ENCODE measurements at places on chromosomes 4 and X.

- no peak for DNase-seq
Observed at GRCh38 chr4:7631288-7632014, 196.7 kb upstream of the PSAPL1 start.

DNA sequence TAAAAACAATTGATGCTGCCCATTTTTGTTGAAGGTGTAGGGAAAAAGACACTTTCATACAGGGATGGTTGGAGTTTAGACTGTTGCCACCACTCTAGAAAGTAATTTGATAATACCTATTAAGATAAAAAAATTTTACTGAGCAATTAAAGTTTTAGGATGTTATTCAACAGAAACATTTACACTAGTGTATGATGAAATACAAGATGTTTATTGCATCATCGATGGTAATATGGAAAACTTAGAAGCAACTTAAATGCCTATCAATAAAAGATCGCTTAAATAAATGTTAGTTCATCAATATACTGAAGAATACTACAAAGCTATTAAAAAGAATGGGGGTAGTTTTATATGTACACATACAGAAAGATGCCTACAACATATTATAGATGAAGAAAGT lies 9.2 kb upstream of the VSIG4 start:
- no peak for DNase-seq

DNA sequence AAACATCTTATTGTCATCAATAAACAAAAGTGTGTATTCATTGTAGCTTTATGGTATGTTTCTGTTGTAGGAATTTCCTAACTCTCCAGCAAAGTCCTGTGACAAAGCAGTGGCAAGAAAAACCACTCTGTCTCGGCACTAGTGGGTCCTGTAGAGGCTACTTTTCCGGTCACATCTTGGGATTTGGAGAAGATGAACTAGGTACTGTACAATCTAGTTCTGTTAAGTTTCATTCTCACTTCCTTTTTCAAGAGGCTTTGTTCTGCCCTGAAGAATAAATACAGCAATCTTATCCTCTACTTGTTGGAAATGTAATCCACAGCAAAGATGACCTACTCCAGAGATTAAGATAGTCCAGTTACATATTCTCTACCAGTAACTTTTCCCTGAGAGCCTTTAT lies 69.3 kb downstream of the HHIP start:
- no peak for DNase-seq

DNA sequence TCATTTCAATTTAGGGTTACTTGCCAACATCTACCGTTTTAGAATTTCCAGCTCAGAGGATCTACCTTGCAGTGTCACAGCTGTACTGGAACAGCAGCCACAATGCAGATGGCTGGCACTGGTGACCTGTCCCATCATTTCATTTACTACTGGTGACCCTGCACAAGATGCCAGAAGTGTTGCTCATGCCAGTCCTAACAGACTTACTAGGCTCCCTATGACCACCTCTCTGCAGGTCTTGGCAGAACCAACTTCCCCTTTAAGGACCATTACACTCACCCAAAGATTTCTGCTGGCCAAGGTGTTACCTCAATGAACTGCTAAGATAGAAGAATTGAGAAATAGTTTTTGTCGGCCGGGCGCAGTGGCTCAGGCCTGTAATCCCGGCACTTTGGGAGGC lies 106.9 kb downstream of the C4orf51 start:
- no peak for DNase-seq

- no peak for DNase-seq
Observed at GRCh38 chr4:17094159-17094875, 195.9 kb upstream of the LDB2 start.

DNA sequence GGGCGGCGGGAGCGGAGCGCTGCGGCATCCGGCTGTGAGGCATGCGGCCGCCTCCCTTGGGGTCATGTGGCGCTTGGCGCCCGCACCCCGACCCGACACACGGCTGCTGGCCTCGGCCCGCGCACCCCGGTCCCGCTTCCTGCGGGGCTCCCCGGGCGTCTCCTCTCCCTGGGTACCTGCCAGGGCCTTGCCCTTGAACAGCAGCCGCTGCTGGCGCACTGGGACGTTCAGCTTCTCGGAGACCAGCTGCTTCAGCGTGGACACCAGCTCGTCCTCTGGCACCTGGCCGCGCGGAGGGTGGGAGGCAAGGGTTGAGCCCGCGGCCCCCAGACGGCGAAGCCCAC lies 391 bp downstream of the UBL4A start:
- peak; percentile 34 for DNase-seq

DNA sequence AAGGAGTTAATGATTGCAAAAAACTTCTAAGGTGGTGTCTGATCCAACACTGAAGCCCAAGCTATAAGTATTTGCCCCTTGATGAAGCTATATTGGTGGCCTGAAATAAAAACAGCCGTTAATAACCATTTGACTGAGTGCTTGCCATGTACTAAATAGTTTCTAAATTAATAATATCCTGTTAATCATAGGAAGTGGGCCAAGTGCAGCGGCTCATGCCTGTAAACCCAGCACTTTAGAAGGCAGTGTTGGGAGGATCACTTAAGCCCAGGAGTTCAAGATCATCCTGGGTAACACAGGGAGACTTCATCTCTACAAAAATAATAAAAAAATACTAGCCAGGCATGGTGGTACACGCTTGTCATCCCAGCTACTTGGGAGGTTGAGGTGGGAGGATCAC lies 8.3 kb downstream of the NDP start:
- no peak for DNase-seq

GRCh38 chrX:100662796-100663195 lies 18.8 kb downstream of the SRPX2 start:
- no peak for DNase-seq

DNA sequence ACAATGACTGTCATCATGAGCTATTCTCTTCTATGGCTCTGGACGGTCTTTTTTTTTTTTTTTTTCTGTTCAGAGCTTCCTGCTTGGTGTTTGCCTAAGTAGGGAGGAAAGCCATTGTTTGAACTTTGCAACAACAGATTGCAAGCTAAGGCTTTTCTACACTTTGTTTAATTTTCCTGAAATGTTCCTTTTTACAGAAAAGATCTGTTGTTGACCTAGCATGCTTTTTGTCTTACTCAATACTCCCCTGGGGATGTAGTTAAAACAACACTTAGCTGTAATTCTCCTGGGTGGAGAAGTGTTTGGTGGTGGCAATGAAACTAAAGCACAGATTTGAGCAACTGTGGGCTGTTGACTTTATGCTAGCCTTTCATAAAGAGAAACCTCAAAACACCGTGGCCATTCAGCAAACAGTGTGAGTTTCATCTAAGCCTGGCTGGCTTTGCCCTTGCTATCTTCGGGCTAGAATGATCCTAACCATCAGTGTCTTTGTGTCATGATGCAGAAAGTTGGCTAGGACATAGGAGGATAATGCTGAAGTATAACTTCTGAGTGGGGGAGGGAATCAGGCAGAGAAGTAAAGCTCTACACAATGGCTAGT lies 110.5 kb downstream of the ANXA3 start:
- DNase-seq: peak; percentile 25

- DNase-seq: no peak
Observed at GRCh38 chrX:12548341-12548740, 242.9 kb upstream of the PRPS2 start.

- no peak for DNase-seq
Observed at GRCh38 chrX:136055651-136056221, 70.5 kb downstream of the SLC9A6 start.

GRCh38 chr4:149995134-149995756 lies 83.0 kb upstream of the DCLK2 start:
- no peak for DNase-seq

DNA sequence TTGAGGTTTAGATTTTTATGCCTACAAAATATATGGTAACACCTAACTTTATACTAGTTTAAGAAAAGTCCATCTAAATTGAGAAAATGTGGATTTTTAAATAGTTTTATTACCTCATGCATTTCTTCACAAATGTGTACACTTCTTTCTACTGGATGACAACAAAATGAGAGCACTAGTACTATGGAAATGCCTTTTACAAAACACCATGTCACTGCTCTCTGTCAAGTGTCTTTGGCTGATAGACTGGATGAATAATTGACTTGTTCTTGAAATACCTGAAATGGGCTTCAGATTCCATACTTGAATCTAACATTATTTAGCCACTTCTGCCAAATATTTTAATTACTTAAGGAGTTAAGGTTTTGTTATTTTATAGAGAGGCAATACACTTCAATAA lies 49.5 kb downstream of the AMELX start:
- DNase-seq: no peak

DNA sequence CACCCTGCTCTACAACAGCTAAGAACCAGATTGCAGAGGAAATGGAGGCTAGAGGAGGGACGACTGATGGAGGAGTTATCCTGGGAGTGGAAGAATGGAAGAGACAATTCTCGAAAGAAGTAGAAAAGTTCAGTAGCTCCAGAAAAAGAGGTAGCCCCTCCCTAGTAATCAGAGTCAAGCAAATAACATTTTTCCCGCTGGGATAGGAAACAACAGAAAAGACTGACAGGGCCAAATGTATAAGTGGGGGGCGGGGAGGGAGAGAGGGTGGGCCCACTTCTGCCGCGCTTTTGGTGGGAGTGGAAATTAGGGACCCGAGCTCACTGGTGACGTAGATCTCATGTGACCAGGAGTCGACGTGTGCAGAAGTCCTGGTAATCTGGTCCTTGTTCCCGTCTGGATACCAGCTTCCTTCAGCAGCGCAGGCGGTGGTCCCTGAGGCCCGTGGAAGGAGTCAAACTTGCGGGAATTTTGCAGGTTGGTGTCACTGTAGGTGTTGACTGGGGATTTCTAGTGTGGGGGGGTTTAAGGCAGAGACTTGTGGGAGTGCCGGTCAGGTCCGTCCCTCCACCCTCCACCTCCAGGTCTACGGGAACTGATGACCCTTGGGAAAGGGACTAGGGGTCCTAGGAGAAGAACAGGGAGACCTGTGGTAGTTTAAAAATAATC lies at the start of gene TCEAL9:
Gene TCEAL9, plus strand, starts transcription at position 377 of the 669 bp plus-strand sequence. CDS start 1,179 bp downstream, outside the sequence.
- peak; percentile 70 for DNase-seq

DNA sequence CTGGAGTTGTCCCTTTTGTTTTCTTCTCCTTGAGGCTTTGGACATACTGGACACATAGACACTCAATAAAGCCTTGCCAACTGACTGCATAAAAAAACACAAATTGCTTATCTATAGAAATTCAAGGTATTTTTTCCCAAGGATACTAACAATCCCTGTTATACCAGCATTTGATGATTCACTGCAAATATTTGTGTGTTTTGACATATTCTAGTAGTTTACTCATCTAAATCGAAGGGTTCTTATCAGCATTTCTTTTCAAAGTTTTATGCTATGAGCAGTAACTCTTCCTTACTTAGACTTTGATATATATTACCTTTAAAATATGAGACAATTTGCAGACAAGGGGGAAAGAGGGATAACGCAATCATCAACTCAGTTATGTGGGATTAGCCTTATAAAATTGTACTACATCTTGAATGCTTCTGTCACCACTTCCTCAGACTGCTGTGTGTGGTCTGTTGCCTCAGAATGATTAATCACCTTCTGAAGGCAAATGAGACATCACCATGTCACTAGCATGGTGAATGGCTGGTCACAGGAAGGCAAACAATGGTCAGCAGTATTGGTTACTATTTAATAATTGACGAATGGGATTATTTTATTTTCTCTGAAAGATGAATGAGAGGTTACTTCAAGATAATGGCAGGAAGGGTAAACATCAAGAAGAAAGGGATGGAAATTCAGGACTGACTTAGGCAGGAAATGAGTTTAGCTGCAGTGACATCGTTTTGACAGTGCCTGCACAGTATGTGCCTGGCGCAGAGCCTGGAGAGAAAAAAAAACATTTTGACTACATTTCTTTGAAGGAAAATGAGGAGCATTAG lies 544.3 kb upstream of the CNKSR2 start:
- DNase-seq: no peak

- DNase-seq: no peak
Observed at GRCh38 chrX:41558531-41558930, 111.4 kb downstream of the NYX start.

- no peak for DNase-seq
Observed at GRCh38 chr4:37243722-37244582, 591 bp upstream of the NWD2 start.

DNA sequence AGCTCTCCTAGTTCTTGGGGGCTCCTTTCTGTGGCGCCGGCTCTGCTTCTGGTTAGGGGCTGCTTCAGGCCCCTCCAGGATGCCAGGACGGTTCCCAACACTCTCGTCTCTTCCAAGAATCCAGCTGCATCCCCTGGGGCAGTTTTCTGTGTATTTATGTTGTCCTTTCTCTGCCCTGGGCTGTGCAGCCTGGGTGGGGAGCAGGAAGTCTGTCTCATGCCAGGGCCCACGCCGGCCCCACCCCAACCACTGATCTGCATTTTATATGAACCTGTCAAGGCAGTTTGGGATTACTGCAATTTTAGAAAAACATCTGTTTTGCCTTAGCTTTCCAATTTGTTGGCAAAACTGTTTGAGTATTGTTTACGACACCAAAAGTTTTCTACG lies 14.6 kb downstream of the CTBP1 start:
- DNase-seq: no peak

GRCh38 chr4:82428526-82428968 lies 1.7 kb downstream of the HNRNPDL start:
- DNase-seq: no peak

- no peak for DNase-seq
Observed at GRCh38 chr4:130141651-130142050, 1045.7 kb downstream of the C4orf33 start.

DNA sequence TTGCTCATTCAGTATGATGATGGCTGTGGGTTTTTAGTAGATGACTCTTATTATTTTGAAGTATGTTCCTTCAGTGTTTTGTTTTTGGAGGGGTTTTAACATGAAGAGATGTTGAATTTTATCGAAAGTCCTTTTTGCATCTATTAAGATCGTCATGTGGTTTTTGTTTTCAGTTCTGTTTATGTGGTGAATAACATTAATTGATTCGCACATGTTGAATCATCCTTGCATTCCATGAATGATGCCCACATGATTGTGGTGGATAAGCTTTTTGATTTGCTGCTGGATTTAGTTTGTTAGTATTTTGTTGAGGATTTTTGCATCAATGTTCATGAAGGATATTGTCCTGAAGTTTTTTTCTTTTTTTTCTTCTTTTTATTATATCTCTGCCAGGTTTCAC lies 347.4 kb upstream of the EPHA5 start:
- no peak for DNase-seq

GRCh38 chr4:115090483-115091075 lies 22.8 kb downstream of the NDST4 start:
- DNase-seq: peak; percentile 88

DNA sequence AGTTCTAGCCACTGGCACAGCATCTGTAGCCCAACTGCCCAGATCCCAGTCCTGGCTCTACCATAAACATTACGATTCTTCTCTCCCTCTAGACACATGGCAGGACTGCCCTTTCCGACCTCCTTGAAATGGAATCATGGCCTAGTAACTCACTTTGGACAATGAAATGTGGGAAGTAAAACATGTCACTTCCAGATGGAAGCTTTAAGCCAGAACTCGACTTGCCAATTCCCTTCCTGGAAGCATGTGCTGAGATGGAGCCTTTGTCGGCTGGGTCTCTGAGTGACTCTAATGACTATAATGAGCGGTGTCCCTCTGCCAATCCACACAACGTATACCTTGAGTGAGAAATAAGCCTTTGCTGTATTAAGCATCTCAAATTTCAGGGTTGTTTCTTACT lies 34.7 kb downstream of the SH3RF1 start:
- DNase-seq: no peak

- no peak for DNase-seq
Observed at GRCh38 chrX:22739276-22739675, 260.5 kb upstream of the DDX53 start.

GRCh38 chr4:2942532-2943363 lies 20.5 kb downstream of the NOP14 start:
- no peak for DNase-seq

- DNase-seq: no peak
Observed at GRCh38 chr4:158776106-158776505, 7.3 kb downstream of the FNIP2 start.

- peak; percentile 43 for DNase-seq
Observed at GRCh38 chr4:102036619-102037376, 246.3 kb downstream of the BANK1 start.

GRCh38 chr4:58767598-58767997 lies 1657.4 kb upstream of the IGFBP7 start:
- no peak for DNase-seq

Measured in NCI-H1092 treated with DMSO at 0.1 percent for 48 hours (cell line).